ENCODE measurements at places on chromosomes 11 and 22.

- no peak for DNase-seq
These were observed at the start of gene BBOX1 for GRCh38 chr11:27040302-27041115. Gene BBOX1, plus strand, starts transcription at chr11:27040815. Its CDS starts 14,616 bp downstream, at chr11:27055431.

GRCh38 chr22:42317008-42317407 is 46.6 kb upstream of the TCF20 start:
- DNase-seq, result no peak

- DNase-seq, result no peak
These were observed 23.2 kb upstream of the PDGFB start for GRCh38 chr22:39267974-39268373.

GRCh38 chr11:6919698-6920097 is 1.1 kb upstream of the OR2D3 start:
- DNase-seq, result no peak

- no peak for DNase-seq
These were observed 25.2 kb upstream of the MICALL1 start for GRCh38 chr22:37880668-37881440.

DNA sequence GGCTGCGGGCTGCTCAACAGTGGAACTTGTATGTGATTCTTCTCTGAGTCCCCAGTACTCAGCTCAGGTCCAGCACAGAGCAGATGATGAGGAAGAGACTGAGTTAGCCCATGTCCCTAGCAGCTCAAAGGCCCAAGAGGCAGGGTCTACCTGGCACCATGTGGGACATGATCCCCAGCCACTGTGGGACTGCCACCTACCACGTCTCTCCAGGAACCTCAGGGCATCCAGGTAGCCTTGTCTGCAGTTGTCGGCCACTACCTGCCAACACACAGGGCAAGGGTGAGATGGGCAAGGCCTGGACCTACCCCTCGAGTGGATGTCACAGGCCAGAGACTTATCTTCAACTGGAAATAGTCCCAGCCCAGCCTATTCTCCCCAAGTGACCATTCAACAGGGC is 4.4 kb downstream of the PNPLA5 start:
- no peak for DNase-seq

DNA sequence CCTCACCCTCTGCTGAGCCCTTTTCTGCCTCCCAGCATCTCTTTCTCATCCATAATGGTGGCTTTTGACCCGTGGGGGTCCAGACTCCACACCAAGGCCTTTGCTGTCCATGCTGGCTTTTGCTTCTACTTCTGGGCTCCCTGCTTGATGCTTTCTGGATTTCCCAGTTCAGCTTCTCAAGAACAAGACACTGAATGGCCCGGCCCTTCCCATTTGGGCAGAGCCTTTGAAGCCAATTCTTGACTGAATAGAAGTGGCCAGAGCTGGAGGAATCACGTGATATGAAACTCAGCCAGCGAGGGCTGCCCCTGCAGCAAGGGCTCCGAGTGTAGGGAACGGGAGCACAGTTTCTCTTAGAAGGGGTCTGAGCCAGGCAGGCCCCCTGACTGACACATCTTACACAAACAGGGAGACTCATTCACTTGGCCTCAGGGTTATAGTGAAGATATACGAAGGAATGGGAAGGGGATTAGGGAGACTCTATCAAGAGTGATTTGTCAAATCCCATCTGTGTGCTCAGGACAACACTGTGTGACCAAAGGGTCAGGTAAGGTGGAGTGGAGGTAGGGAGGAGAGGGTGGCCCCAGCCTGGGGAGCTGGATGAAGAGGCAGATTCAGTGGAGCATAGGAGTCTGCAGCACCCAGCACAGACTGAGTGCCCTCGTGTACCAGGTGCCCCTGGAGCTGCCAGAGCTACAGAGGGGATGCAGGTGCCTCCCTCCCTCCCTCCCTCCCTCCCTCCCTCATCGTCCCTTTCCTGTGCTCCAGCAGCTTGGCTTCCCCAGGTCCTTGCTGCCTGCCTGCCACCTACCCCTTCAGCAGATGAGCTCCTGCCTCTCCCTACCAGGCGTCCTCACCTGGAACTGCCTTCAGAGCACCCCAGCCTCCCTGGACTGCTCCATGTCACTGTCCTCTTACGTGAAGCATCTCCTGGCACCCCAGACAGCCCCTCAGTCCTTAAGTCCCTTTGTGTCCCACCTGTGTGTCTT is 106.0 kb downstream of the TRIM29 start:
- DNase-seq, result no peak

GRCh38 chr22:23086263-23086662 is 15.9 kb downstream of the GNAZ start:
- no peak for DNase-seq

GRCh38 chr11:104329078-104329665 is 165.2 kb upstream of the PDGFD start:
- DNase-seq, result no peak

DNA sequence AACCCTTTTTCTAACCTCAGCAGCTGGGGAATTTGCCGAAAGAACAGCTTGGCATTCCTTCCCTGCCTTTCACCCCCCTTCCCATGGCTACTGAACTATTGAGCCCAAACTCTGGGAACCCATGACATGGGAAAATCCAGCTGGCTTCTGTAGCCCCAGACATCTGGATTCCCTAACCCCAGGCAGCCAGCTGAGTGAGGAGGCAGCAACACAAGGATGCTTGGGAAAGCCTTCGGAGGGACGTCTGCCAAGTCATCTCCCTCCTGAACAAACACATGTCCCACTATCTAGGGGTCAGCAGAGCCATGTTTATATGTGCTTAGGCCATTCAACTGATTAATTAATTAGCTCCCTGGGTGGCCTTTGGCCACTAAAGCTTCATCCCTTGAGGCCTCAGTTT is 21.6 kb downstream of the LRRC55 start:
- no peak for DNase-seq

- DNase-seq, result no peak
These were observed 33.7 kb downstream of the SLC5A1 start for GRCh38 chr22:32076761-32077084.

- peak; percentile 4 for DNase-seq
These were observed 39.0 kb downstream of the CTNND1 start for GRCh38 chr11:57800444-57801182.

- DNase-seq, result no peak
These were observed 29.6 kb downstream of the CTSC start for GRCh38 chr11:88307749-88308425.

DNA sequence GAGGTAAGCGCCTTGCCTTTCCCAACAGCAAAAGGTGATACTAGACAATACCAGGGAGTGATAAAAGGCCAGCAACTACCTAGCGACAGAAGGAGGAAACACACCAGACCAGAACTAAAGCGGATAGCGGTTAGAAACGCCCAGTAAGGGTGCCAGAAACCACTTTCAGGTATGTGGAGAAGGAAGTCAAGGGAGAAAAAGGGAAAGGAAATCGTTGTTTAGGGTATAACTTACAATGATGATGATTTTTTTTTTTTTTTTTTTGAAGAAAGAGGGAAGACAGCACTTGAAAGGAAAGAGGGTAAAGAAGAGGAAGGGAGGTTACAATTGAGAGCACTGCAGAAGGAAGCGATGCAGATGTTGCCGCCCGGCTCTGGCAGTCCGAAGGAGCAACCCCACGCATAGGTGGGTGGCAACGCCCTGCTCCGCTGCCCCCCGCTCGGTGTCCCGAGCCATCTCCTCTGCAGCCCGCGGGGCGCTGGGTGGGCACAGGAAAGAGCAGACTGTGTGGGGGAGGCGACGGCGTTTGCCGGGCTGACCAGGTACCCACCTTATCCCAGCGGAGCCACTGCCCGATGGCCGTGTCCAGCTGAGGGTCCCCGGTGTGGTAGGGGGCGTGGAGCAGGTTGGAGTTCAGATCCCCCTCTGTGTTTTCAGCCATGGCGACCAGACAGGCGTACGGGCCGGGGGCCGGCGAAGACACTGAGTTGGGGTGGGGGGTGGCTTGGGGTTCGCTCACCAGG is 561 bp downstream of the PGM2L1 start:
- DNase-seq, result peak; percentile 33

GRCh38 chr11:16909359-16910035 is 104.7 kb downstream of the PLEKHA7 start:
- DNase-seq, result no peak

GRCh38 chr22:44537015-44537414 is 39.0 kb upstream of the RTL6 start:
- no peak for DNase-seq

DNA sequence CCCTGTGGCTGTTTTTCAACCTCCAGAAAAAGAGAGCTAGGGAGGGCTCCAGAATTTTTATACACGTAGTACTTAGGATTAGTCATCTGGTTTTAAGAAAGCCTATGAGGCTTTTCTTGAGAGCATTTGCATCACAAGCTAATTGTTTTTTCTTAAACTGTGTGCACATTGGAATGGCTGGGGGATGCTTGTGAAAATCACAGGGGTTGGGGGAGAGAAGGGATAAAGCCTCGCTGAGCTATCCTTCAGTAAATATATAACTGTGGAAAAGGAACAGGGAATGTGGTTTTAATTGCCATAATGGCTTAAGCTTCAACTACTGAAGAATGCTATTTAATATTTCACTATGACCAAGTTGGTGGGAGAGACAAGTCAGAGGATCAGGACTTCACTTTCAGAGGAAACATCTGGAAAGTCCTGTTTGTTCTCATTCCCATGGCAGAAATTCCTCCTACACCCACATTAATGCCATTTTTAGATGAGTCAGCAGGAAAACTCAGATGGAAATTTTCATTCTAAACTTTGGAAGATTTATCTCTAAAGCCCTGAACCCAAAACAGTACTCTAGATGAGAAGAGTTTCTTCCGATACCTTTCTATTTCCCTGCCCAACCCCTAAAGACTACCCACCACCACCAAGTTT is 591.3 kb downstream of the LRRC4C start:
- no peak for DNase-seq

DNA sequence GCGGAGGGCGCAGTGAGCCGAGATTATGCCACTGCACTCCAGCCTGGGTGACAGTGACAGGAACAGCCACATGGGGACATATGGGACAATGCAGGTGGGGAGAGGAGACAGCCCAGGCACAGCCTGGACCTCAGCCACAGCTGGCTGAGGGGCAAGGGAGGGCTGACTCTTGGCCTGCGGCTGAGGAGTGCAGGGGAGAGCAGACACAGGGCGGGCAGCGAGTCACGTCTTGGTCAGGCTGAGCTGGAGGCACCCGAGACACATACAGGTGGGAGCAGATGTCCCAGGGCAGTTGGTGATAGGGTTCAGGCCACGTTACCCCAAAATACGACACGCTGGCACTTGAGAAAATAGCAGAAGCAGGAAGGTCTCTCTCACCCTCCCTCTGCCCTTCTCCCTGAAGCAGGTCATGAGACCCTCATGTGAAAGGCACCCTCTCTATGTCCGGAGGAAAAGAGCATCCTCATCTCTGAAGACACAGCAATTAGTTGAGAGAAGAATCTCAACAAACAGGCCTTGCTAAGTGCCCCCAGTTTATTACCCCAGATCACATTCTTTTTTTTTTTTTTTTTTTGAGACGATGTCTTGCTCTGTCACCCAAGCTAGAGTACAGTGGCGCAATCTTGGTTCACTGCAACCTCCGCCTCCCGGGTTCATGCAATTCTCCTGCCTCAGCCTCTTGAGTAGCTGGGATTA is 10.5 kb downstream of the KIAA0930 start:
- no peak for DNase-seq

GRCh38 chr22:45224988-45225731 is 15.5 kb downstream of the KIAA0930 start:
- no peak for DNase-seq

- no peak for DNase-seq
These were observed 9.4 kb upstream of the PPM1F start for GRCh38 chr22:21961886-21962654.

DNA sequence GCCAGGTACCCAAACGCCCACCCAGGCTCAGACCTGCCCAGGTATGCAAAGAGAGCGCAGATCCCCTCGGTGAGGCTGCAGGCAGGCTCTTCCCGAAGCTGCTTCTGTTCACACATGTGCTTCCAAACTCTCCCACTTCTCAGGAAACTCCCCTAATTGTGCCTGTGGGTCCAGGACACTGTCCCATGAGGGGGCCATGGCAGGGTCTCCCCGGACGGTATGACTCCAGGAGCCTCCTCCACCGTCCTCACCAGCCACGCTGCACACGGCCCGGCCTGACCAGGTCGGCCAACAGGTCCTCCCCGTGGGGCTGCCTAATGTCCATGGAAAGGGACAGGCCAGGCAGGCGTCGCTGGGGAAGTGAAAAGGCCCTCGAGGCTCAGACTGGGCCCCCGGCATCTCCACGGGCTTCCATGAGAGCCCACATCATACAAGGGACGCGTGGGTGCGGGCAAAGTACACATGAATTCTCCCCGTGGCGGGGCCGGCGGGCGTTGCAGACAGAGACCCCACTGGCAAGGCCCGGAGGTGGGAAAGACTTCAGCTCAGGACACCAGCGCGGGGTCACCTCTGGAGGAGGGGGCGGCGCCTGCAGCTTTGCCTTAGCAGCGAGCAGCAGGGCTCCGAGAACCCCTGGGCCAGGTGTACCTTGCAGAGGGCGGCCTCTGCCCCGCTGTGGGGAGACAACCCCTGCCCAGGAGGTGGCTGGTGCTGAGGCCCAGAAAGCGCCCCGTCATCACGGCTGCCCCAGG is 526.1 kb downstream of the BRD1 start:
- no peak for DNase-seq

GRCh38 chr11:27159335-27159679 is 118.7 kb downstream of the BBOX1 start:
- DNase-seq, result no peak

GRCh38 chr11:106971864-106972263 is 46.4 kb downstream of the GUCY1A2 start:
- no peak for DNase-seq

- no peak for DNase-seq
These were observed 18.8 kb upstream of the OR5B21 start for GRCh38 chr11:58526721-58527120.

- no peak for DNase-seq
These were observed 175.4 kb upstream of the SYT13 start for GRCh38 chr11:45461514-45461913.

DNA sequence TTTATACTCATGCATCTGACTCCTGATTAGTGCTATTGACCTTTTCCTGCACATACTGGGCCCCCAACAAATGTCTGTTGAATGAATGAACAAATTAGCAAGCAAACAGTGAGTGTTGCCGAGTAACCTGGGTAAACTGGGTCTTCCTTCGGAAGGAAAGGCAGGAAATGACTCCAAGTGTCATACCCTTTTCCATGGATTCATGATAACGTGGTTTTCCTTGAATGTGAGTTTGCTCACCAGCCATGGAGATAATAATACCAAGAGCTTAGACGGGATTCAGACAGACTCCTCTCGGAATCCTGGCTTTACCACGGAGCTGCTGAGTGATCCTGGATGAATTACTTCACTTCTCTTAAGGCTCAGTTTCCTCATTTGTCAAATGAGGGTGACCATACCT is 16.7 kb downstream of the TECTA start:
- no peak for DNase-seq

DNA sequence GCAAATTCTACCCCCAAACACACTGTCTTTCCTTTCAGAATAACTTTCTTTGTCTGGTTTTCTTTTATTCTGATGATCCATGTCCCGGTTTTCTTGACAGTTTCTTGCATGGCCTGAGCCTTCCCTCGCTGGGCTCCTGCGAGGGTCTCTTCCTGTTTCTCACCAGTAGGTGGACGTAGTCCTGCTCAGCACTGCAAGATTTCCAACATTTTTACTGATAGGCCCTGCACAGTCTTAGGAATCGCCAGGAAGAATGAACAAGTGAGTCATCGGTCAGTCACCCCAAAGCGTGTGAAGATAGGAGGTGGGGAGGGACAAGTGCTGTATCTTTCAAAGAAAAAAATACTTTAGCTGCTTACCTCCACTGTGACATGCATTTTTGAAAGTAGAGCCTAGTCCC is 16.9 kb upstream of the KIRREL3 start:
- DNase-seq, result no peak
